WERI-Rb-1 (cell line): ENCODE measurements at places on chromosomes 4 and X.

DNA sequence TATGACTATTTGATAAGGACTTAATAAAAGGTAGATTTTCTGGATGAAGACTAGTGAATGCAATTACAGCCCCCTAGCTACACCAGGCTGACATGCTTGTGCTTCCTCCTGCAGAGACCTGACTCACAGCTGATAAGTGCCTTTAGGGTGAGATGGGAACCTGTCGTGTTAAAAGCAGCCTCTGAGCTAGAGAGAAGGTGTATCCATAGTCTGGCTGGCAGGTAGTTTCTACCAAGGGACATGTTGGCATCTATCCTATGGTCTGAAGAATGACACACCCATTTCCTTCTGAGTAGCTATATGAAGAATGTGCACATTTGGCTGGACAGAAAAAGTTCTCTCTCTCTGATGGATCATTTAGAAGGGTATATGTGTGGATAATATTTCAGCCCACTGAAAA is 64.1 kb downstream of the PARM1 start:
- DNase-seq = no peak

DNA sequence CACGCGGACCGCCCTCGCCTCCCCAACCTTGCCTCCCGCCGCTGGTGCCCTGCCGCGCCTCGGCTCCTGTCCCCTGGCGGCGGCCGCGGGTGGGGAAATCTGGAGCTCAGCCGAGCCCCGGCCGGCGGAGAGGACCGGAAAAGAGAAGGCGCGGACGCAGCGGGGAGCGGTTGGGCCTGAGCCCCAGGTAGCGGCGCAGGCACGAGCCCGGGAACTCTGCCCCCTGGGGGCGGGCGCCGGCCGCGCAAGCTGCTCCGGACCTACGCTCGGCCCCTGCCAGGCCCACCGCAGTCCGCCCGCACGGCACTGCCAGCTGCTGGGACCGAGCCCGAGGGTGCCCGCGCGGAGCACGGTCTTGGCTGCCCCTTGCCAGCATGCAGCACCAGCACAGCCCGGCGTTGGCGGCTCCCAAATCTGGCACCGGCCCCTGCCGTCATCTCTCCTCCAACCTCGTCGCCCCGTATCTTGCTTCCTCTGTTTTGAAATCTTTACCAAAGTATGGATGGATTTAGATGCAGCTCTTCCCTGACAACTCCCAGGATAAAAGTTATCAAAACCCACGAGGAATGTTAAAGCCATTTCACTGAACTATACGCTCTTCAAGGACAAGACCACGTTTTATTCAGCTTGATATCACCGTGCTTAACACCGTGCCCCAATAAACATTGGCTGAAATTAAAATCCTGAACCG is at the start of gene PRSS12:
PRSS12 (minus strand) TSS at position 161 of the 691 bp plus-strand sequence. CDS start 283 bp downstream, outside the sequence.
- DNase-seq = peak; percentile 96

GRCh38 chr4:104465619-104466018 is 29.1 kb downstream of the CXXC4 start:
- DNase-seq = no peak

DNA sequence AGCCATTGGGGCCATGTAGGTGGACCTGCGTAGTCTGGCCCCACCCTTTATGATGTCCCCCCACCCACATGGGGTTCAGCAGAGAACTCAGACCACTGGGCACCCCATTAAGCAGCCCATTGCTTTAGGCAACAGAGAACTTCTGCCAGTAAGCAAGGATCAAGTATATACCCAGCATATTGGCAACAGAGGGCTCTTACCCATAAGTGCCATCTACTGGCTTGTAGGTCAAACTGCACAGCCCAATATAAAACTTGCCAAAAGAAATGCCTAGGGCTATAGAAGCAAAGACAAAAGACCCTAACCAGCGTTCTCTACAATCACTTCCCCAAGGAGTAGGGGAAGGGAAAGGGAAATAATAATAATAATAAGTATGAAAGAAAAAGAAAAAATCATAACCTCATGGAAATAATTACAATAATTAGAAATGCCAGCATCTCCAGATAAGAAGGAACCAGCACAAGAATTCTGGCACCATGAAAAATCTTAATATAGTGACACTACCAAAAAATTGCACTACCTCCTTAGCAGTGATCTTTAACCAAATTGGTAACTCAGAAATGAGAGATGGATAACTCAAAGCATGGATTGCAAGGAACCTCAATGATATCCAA is 1090.7 kb downstream of the FAT4 start:
- peak; percentile 9 for DNase-seq

- DNase-seq = no peak
Measured at GRCh38 chr4:106659371-106659770, 290.8 kb upstream of the GIMD1 start.

DNA sequence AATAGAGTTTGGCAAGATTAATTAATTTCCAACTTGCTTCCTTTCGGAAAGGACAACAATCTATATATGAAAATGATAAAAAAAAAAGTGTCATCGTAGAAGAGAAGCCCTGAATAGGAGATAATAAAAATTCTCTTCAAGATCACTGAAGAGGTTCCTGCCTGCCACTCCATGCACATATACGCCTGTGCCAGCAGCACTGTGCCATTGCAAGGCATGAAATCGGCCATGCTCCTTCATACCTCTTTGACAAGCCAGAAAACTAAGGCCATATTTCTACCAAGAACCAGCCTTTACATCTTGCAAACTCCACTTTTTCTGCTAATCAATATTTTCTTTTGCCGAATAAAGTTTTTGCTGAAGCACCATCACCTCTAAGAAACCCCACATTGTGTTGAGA is 365.5 kb downstream of the CXXC4 start:
- no peak for DNase-seq

- no peak for DNase-seq
Measured at GRCh38 chr4:128862608-128863311, 53.3 kb downstream of the JADE1 start.

GRCh38 chr4:122508083-122508482 is 51.6 kb upstream of the IL2 start:
- no peak for DNase-seq

GRCh38 chr4:80184825-80185756 is 12.2 kb upstream of the PRDM8 start:
- peak; percentile 46 for DNase-seq

DNA sequence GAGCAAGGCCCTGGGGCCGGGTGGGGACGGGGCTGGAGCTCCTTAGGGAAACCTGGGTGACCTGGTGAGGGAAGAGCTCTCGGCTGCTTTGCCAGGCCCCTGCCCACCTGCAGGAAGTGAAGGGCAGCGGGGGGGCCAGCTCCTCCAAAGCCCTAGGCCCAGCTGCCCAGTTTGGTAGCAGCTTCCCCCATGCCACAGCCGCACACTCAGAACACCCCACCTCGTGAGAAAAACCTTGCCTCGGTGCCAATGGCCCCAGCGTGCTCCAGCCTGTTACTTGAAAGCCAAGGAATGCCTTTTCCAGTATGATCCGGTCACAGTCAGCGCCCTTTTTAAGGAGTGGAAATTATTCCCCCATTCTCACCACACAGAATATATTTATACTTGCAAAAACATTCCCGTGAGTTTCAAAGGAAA is 38.3 kb downstream of the ACOX3 start:
- no peak for DNase-seq

DNA sequence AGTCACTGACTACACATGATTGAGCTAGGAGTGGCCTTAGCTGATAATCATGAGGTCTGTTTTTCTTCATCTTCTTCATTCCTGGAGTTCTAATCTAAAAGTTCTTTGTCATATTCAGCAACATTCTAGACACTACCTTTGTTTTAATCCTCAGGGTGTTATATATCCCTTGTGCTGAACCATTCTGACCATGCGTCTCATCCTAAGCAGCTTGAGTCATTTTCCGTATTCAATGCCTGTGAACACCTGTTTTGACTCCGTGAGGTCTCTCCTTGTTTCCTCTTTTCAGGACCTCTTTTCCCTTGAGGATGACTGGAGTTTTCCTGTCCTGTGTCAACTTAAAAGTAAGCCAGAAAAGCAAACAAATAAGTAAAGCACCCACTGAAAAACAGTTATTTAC is 597.9 kb downstream of the GBA3 start:
- DNase-seq = peak; percentile 9

GRCh38 chr4:177008071-177008835 is 215.5 kb upstream of the VEGFC start:
- DNase-seq = no peak

GRCh38 chrX:112678831-112679230 is 907 bp downstream of the LHFPL1 start:
- DNase-seq = no peak

- DNase-seq = no peak
Measured at GRCh38 chrX:63963095-63963784, 178.2 kb upstream of the ARHGEF9 start.

GRCh38 chr4:151324752-151325110 is 674 bp downstream of the SH3D19 start:
- DNase-seq = peak; percentile 59

- DNase-seq = no peak
Measured at GRCh38 chrX:56792270-56793111, 63.4 kb downstream of the NBDY start.

DNA sequence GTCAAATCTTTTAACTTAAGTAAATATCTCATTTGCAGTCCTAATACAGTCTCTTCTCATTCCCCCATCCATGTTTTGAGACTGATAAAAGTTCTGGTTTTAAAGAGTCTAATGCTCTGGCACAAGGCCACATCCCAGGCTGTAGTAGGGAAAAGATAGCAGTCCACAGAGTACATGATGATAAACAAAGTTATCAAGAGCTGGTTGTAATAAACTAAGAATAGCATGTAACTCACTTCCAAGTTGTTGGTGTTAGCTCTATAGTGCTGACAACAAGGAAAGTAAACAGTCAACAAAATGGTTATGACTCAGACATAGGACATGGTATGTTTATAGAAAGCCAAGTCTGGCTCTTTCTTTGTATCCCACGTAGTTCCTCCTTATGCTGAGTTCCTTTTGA is 21.8 kb upstream of the AREG start:
- DNase-seq = no peak

GRCh38 chr4:37802068-37802666 is 24.3 kb upstream of the PGM2 start:
- DNase-seq = peak; percentile 82

DNA sequence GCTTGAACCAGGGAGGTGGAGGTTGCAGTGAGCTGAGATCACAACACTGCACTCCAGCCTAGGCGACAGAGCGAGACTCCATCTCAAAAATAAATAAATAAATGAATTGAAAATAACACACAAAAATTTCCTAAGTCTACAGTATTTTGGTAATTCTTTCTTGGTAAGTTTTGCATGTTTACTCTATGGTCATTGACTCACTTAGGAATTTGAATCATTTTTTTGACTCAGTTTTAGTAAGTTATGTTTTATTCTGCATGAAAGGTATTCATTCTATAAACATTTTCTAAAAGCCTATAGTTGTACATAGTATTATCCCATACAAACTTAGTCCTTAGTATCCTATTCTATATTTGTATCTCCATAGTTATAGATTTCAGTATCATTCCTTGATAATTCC is 772.9 kb upstream of the SLIT2 start:
- DNase-seq = no peak

- no peak for DNase-seq
Measured at GRCh38 chrX:43785930-43786591, 96.2 kb downstream of the MAOB start.

DNA sequence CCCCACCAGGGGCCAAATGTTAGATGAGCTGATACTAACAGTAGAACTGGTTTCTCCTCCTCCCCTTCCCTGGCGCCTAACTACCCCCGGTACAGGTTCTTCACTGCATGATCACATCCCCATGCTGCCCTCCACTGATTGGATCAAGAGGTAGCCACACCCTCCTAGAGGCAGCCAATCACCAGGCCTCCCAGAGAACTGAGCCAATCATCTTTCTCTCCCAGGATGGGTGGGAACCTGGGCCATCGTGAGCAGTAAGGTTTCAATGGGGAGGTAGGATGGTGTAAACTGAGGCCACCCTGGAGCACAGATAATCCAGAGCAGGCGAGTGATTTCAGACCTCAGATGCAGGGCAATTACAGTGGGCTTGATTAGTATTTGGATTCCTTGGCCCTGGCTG is 64.2 kb downstream of the PPP2R2C start:
- DNase-seq = no peak

- no peak for DNase-seq
Measured at GRCh38 chrX:56284269-56284668, 52.1 kb downstream of the KLF8 start.

- DNase-seq = no peak
Measured at GRCh38 chrX:154892296-154892695, 6.1 kb downstream of the F8A1 start.

DNA sequence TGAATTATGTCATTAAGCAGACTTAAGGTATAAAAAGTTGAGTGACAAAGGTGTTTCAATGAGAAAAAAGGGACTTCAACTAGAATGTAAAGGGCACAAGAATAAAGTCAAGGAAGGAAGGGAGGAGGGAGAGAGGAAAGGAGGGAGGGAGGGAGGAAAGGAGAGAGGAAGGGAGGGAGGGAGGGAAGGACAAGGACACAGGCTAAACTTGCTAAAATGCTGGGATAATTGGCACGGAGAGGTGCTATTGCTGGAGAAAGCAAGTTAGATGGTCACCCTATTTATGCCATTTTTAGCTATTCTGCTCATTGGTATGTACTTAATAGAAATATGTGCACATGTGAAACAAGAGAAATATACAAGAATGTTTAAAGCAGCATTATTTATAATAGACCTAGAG is 44.9 kb upstream of the SPP1 start:
- DNase-seq = no peak

- no peak for DNase-seq
Measured at GRCh38 chr4:115233600-115233999, 120.2 kb upstream of the NDST4 start.

DNA sequence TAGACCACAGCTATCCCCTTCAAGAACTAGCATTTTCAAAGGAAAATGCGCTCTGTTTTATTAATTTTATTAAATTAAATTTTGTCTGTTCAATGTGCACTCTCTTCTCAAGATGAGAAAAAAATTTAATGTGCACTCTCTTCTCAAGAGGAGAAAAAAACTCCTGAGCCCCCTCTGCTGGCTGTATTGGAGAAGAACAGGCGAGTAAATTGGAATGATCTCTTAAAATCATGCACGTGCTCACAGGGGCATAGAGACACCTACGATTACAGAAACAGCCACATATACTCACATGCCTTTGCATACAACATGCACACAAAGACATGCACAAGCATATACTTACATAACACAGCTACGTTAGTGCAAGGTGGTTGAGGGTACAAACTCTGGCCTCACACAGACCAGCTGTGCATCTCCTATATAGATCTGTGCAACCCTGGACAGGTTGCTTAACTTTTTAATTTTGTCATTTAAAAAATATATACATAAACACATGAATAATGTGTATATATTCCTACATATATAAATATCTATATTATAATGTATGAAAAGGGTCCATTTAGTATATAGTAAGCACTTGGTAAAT is 176.2 kb upstream of the CXorf66 start:
- peak; percentile 16 for DNase-seq

GRCh38 chr4:183755596-183755995 is 96.5 kb downstream of the TRAPPC11 start:
- no peak for DNase-seq

DNA sequence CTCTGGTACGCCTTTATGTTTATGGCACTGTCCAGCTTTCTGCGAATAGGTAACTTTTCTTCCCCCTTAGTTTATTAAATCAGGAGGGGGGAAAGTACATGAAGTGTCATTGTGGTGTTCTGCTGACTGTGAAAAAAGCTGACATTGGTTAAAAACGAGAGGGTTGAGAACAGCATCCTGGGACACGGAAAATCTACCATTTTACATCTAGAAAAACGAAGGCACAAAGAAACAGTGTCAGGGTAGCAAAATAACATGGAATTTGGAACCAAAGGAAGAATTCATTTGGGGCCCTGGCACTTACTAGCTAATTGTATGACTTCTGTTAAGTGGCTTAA is 1.2 kb upstream of the AMOT start:
- DNase-seq = no peak

GRCh38 chr4:6566391-6567190 is 8.4 kb upstream of the MAN2B2 start:
- DNase-seq = no peak
